NCI-H1048 (cell line): ENCODE measurements at places on chromosomes 13 and 19.
A peak's percentile ranks its signal among the peaks of the same experiment; 100 is the strongest.

- DNase-seq: peak; percentile 42
These were observed at the start of gene SLC44A2 for GRCh38 chr19:10625003-10625761. SLC44A2 (plus strand) TSS chr19:10625553; CDS start chr19:10625634, 81 bp downstream.

DNA sequence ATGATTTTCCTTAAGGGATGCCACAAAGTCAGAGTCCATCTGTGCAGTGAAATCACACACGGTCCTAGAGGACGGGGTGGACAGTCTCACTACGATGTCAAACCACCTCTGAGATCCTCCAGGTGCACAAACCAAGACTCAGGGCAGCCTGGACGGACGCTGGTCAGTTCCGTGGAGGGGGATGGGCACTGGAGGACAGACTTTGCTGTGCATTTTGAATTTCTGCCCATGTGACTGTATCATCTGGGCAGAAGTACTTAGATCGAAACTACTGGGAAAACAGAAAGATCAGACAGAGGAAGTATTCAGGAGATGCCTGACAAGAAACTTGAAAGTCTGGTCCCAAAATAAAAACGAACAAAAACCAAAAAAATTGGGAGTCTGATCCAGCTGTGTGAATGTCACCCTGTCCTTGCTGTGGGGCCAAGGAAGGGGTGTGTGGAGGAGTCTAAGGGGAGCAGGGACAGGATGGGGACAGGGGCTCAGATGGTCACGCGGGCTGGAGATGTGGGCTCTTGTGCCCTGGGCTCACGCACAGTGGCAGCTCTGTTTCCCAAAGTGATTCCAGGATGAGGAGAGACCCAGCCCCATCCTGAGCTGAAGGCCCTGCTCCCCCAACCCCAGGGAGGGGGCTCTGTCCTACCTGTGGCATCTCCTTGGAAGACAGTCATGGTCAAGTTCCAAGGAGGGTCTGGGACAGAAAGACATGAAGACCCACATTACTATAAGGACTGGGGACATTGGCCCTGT lies 1.5 kb downstream of the SIGLEC8 start:
- no peak for DNase-seq

DNA sequence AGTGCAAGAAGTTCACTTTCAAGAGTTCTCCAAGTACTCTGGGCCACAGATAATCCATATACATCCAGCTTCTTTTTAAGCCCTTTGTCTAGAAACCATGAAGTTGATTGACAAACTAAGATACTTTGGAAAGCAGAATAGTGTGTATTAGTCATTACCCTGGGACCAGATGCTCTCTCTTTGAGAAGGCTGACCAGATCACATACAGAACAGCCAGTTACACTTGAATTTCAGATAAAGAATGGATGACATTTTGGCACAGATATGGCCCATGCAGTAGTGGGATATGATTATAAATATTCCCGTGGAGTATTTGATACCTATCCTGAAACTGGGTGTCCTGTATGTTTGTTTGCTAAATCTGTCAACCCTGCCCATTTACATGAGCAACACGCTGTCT lies 414.2 kb downstream of the KLF5 start:
- DNase-seq: no peak

DNA sequence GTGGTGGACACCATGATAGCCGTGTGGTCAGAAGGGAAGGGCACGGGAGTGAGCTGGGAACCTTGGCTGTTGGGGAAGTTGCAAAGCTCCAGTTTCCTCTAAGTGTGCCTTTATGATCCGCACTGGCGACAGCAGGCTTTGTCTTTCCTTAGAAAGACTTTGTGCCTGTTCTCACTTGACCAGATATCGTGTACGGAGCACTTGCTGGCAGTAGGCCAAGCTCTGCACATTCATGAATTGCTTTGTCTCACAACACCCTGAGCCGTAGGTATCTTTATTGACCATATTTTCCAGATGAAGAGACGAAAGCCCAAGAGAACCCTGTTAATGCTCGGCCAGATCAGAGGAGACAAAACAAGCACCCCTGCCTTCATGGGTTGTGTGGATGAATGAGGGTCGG lies 15.1 kb downstream of the CUL4A start:
- DNase-seq: no peak

- no peak for DNase-seq
These were observed 11.9 kb upstream of the FOSB start for GRCh38 chr19:45455707-45456499.

DNA sequence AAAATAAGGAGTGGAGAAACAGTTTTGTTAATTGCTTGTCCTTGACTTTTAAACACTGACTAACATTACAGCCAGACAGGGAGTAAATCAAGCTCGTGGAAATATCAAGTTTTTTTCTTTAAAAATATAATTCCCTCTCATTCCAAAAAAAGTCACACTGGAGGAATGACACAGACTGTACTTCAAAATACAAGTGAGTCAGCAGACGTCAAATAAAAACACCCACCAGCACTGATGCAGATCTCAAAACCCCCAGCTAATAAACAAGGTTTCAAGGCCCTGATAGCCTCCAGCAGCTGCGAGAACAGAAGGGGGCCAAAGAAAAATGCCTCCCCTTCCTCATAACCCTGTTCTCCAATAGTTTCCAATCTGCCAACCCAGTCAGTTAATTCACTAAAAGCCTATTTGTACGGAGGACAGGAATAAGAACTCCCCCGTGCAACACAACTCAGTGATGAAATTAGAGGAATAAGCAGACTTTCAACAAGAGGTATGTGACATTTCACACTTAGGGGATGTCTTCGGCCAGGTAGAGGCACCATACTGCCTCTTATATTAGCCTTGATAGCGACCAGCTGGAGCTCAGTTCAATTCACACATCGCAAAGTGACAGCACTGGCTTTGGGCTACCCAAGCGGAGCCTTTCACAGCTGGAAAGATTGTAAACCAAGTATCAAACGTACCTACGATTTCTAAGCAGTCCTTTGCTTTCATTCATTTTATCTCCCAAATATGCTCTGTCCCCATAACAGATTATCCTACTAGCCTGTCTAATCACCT lies 561.0 kb upstream of the KLF12 start:
- no peak for DNase-seq

GRCh38 chr13:77207943-77208342 lies 119.0 kb downstream of the MYCBP2 start:
- no peak for DNase-seq

DNA sequence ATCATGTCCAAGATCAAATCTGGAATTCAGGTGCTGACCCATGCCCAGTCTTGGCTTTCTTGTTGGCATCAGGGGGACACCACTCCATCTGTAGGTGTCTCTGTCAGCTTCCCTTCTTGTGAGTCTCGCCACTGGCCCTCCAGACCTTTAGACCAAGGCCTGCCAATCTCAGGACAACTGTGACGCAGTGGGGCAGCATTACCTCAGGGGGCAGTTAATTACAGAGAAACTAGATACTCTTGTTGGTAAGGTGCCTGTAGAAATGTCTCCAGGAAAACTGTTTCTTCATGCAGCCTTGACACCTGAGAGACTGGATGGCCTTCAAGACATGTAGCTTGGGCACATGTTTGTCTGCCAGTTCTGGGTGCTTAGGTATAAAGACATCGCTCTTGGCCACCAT lies 46.7 kb upstream of the DACH1 start:
- DNase-seq: no peak

DNA sequence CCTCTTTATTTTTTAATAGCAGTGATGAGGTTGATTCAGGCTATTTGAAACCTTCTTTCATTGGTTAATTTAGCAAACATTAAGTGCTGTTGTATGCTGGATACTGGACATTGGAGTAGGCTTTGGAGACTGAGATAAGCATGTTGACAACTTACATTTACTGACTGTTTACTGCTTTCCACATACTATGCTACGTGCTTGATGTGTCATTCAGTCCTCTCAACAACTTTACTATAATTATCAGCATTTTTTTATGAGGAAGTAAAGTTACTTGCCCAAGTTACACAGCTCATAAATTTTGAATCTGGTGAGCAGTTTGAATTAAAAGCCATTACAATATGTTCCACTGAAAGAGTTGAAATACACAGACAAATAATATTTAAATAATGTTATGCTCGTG lies 83.8 kb downstream of the GJA3 start:
- DNase-seq: no peak

GRCh38 chr13:111212517-111212873 lies 97.4 kb downstream of the ARHGEF7 start:
- DNase-seq: no peak

DNA sequence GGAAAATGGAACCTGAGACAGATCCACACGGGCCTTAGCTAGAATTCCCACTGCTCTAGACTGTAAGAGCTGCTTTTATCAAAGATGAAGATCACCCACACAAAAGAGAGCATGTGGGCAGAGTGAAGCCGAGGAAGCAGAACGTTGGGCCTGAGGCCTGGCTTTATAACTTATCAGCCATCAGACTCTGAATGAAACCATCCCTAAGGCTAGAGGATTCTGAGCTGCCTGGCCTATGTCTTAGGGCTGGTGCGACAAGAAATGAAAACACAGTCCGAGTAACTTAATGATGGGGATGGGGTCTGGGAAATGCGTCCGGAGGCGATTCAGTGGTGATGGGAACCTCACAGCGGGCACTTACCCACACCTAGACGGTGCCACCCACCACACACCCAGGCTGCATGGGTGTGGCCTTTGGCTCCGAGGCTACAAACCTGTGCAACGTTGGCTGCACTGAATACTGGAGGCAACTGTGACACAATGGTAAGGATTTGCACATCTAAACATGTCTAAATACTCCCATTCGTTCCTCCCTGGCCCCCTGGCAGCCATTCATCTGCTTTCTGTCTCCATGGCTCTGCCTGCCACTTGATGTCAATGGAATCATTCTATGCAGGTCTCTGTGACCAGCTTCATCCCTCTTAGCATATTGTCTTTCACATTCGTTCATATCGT lies 62.0 kb downstream of the SLC15A1 start:
- no peak for DNase-seq

GRCh38 chr19:50266896-50267295 lies 62.3 kb downstream of the KCNC3 start:
- DNase-seq: no peak

- DNase-seq: no peak
These were observed 324.4 kb downstream of the LMO7 start for GRCh38 chr13:75960538-75960994.

DNA sequence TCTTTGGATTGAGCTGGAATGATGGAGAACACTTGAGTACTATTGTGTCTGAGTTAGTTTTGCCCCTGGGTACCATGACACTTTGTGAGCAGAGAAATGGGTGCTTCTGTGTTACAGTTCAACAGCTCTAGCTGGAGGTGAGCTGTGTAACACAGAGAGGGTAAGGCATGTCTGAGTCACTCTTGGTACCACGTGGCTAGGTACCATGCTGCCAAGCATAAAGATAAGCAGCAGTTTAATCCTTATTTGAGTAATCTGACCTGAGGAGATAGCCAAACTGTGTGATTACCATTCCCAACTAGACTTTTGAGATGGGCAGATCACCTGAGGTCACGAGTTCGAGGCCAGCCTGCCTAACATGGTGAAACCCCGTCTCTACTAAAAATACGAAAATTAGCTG lies 122.0 kb downstream of the OLFM4 start:
- DNase-seq: no peak

DNA sequence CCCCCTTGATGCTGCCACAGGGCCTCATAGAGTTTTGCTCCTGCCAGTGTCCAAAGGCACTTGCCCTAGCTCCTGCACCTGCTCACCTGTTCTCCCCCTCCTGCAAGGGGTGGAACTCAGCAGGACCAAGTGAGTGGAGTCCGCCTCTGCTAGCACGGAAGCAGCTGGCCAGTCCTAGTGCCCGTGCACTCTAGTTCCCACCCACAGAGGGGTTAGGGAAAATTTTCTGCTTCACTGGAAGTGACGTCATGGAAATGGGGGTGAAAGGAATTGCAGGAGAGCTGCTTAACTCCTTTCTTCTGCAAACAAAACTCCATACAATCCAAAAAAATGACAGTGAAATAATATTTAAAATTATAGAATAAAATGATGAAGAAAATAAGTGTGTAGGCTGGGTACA lies 609.7 kb upstream of the SLITRK1 start:
- DNase-seq: no peak

DNA sequence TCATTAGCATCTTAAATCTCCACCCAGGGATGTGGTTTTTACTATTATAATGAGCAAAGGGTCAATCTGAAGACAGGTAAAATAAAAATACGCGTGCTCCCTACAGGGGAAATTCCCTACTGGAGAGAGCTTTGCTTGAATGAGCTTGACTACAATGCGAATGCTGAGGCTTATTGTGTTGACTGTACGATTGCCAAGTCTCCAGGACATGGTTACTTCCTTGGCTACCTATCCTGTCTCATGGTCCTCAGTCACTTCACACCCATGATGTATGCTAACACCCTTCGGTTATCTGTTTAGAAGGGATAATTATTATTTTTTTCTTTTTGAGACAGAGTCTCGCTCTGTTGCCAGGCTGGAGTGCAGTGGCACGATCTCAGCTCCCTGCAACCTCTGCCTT lies 61.7 kb downstream of the ZNF627 start:
- no peak for DNase-seq

GRCh38 chr19:4399812-4400134 lies 574 bp downstream of the SH3GL1 start:
- DNase-seq: no peak
